ENCODE measurements at places on chromosomes 5 and 9.
A peak's percentile ranks its signal among the peaks of the same experiment; 100 is the strongest.

- no peak for ATAC-seq
Observed at GRCh38 chr9:117359910-117360309, 54.9 kb downstream of the ASTN2 start.

GRCh38 chr5:148830211-148830610, 3.8 kb downstream of the ADRB2 start:
- ATAC-seq, result no peak

GRCh38 chr9:94802251-94802650, 75.8 kb downstream of the AOPEP start:
- no peak for ATAC-seq

DNA sequence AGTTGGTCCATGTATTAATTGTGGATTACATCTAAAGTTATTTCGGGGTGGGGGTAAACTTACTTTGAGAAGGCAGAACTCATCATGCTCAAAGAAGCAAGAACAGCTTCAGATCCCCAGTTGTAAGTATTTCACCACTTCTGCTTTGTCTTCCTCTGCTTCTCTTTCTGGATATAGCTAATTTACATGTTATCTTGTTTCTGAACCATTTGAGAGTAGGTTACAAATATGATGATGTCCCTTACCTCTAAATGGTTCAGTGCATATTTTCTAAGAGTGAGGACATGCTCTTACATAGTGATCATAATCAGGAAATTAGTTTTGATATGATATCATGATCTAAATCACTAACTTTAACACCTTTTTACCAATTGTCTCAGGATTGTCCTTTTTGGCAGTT, 11.9 kb downstream of the TRIO start:
- ATAC-seq, result peak; percentile 95

DNA sequence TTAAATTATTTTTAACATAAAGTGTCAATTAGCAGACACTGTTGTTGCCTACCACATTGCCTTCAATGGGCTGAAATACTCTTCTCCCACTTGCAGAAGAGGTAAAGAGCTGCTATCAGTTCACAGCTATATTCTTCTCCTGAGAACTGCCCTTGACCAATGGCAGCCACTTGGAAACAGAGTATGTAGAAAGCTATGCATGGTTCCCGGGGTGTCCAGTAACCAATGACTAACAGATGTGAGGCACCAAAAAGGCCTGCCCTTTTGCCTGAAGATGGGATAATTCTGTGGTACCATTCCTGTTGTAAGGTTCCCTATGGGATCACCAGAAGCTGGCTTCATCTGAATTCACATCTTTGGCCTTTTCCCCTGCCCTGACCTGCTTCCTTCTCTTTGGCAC, 181.4 kb upstream of the MAP3K1 start:
- no peak for ATAC-seq

DNA sequence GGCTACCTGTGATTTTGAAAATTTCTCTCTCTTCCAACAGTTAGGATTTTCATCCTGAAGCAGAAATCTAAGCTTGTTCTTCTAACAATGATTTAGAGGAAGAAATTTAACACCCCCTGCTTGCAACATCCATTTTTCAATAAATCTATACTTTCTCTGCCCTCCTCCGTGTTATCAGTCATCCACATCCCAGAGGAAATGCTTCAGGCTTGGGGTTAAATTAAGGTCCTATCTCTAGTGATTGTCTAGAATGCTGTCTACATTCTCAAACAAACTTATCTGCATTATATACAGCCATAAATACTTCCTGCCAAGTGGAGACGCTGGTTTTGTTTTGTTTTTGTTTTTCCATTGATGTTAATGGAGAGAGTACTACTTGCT, 371.0 kb downstream of the CSNK1G3 start:
- ATAC-seq, result no peak

DNA sequence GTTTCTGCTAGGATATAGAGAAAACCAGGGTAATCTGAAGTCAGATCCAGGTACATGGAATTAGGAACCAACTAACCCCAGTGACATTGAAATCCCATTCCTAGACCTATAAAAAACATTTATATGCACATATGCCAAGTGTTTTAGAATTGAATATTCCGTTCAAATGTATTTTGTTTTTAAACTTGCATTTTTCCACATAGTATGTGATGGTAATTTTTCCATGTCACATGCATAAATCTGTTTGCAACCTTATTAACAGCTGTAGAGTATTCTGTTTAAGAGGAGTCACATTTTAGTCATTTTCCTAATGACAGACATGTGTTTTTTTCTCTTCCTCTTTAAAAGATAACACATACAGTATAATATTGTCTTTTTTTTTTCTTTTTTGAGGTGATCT, 50.2 kb downstream of the FOCAD start:
- ATAC-seq, result no peak

- no peak for ATAC-seq
Observed at GRCh38 chr5:81006947-81007636, 46.9 kb downstream of the RASGRF2 start.

DNA sequence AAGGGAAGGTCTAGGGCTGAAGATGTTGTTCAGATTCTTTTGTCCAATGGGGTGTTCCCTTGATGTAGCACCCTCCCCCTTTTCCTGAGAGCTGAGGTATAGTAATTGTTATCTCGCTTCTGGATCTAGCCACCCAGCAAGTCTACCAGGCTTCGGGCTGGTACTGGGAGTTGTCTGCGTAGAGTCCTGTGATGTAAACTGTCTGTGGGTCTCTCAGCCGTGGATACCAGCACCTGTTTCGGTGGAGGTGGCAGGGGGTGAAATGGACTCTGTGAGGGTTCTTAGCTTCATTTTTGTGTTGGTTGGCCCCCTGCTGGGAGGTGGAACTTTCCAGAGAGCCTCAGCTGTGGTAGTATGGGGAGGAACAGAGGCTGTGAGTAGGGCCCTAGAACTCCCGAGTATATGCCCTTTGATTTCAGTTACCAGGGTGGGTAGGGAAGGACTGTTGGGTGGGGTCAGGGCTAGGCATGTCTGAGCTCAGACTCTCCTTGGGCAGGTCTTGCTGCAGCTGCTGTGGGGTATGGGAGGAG, 25.2 kb upstream of the RIOK2 start:
- no peak for ATAC-seq

GRCh38 chr5:26390608-26391007, 647.8 kb downstream of the CDH9 start:
- ATAC-seq, result no peak

DNA sequence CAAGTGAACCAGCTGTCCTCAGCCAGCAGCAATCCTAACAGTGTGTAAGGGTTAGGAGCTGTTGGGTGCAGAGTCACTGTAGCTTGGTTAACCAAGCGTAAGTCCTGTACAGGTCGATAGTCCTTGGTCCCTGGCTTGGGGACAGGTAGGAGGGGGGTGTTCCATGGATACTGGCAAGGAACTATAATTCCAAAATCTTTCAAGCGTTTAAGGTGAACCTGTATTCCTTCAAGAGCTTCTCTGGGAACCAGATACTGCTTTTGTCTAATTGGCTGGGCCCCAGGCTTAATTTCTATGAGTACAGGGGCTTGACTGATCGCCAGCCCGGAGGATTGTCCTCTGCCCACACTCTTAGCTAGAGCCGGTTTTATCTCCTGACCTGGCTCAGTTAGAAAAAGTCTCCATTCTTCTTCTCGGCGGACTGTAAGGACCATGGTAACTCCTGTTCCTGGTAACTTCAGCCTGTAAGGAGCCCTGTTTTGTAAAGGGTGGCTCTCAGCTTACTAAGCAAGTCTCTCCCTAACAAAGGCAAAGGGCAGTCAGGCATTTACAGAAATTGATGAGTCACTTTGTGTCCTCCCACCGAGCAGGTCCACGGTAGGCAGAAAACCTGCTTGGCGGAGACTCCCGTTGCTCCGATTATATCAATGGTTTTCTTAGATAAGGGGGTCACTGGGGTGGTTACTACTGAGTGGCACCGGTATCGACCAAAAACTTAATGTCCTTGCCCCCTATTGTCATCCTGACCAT, 6.0 kb upstream of the ZNF354C start:
- no peak for ATAC-seq

- ATAC-seq, result peak; percentile 55
Observed at GRCh38 chr5:144135113-144135762, 35.2 kb downstream of the YIPF5 start.

- ATAC-seq, result no peak
Observed at GRCh38 chr5:81626524-81626923, 124.4 kb downstream of the SSBP2 start.

GRCh38 chr5:36261186-36261585, 19.5 kb upstream of the NADK2 start:
- no peak for ATAC-seq

- ATAC-seq, result no peak
Observed at GRCh38 chr5:74503-75109, 17.4 kb upstream of the PLEKHG4B start.

- ATAC-seq, result no peak
Observed at GRCh38 chr9:93406371-93406770, 45.1 kb upstream of the FAM120A start.

DNA sequence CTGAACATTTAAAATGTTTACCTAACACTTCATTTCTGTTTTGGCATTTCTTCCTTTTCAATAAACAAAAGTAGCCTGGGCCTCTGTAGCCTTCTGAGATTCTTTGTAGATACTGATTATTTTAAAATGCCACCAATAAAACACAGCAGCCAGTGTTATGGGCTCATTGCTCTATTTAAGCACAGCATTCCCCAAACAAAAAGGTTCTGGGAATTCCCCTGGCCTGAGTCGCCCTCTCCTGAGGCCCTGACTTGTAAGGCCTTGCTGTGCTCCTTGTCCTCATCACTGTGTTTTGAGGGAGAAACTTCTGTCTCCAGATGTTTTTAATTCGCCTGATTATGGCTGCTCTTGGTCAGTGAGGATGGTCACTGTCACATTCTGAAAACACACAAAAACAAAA, 33.0 kb upstream of the CTXN3 start:
- ATAC-seq, result no peak

DNA sequence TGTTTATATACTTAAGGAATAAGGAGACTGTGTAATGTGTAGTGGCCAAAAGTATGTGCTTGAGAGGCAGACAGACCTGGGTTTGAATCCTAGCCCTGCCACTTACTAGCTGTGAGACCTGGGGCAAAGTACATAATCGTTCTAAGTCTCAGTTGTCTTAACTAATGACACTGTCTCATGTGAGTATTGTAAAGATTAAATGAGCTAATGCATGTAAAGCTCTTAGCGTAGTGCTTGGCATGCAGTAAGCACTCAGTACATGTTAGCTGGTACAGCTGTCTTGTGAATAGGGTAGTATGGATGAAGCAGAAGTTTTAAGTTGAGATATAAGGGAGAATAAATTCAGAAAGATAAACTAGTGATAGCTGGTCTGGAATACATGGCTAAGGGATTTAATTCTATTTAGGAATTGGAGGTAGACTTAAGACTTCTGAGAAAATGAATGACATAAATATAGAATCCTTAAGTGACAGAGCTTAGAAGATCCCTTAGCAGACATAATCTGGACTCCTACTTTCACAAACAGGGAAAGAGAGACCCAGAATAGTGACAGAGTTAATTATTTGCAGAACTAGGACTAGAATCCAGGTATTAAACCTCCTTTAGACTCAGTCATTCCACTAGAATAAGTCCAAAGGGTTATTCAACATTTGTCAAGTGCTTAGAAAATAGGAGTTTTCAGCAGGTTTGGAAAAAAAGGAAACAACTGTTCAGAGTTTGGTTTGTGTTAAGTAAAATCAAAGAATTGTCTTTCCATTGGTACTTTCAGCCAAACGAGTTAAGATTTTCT, 13.1 kb downstream of the GPR21 start:
- no peak for ATAC-seq

DNA sequence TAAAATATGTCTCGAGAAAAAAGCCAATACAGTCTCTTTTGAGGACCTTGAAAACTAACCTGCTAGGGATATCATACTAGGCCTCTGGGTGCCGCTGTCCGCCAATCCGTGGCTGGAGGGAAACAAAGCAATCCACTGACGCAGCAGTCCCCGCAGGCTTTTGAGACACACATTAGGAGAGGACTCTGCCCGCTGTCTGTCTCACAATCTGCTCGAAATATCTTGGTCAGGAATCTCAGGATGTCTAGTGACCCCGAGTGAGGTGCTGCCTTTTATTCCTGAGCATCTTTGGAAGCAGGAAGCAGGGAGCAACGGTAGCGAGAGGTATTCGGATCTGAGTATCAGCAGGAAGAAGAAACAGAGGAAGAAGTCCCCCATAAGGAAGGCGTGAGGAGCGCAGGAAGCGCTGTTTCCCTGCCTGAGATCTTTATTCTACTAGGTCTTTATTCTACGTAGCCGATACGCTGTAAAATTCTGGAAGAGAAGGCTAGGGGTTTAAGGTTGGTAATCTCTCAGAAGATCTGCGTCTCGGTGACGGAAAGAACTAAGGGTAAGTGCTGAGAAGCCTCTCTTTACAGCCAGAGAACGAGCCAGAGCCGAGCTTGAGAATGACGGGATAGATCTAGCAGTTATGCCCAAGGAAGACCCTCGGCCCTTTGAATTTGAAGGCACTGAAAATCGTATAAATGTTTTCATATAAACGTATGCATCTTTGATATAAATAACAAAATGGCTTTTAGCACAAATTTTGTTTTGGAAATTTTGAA, 4.0 kb upstream of the PCDHGA1 start:
- peak; percentile 82 for ATAC-seq

DNA sequence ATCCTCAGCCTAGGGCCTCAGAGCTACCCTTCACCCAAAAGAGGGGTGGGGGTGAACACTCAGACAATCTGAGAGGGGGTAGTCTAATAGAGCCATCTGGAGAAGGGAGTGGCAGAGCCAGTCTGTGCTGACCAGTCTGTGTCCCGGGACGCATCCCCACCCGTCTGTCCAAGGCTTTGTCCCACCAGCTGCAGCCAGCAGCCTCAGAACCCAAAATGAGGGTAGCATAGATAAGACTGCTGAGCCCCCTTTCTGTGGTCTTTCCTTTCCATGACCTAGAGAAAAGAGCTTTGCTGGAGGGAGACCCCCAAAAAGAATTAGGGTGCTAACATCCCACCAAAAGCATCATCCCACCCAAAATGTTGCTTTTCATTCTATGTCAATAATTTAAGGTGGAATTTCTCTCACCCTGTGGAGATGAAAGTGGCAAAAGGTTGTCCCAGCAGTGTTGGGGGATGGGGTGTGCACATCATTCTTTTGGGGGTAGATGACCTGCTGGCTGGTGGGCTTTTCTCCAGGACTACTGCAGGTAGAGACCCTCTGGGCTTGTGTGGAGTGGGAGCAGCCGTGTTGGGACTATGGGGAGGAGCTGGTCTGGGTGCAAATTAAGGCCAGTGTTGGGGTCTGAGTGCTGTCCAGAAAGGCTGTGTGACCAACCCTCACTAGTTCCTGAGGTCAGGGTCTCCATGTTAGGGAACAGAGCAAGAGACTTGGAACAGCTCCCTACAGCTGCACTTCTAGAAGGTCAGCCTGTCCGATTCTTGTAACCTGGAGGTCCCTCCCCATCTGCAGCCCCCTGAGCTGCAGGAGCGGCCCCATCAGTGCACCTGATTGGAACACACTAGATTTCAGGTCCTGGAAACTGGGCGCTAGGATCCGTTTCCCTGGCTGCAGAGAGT, 19.9 kb downstream of the URM1 start:
- ATAC-seq, result no peak

DNA sequence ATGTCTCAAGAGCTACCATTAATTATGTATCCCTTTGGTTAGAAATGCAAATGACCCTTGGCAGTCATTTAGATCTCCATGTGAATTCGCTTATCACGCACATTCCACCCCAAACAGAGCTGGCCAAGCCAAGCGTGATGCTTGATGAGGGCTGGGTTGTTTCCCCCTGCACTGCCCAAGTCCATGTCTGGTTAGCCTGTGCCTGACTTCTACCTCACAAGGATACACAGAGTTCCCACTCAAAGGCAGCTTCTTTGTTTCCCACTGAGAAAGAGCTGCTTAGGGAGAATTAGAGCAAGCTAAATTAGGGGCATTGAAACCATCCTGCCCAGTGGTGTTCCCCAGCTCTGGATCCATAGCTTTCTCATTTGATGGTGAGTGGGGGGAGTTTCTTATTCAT, 87.2 kb downstream of the FSTL4 start:
- no peak for ATAC-seq

GRCh38 chr5:58317009-58317408, 142.9 kb downstream of the PLK2 start:
- ATAC-seq, result no peak

Data from stimulated activated memory B cell treated with anti-CD40 and anti-IgM and Interleukin-4, amounts not matched to agents 10 μg/mL and 1 μg/mL and 100 μg/mL, for 72 hours (primary cell).